NCI-H524 treated with DMSO at 0.1 percent for 48 hours (cell line): ENCODE measurements at places on chromosomes 12 and 14.

DNA sequence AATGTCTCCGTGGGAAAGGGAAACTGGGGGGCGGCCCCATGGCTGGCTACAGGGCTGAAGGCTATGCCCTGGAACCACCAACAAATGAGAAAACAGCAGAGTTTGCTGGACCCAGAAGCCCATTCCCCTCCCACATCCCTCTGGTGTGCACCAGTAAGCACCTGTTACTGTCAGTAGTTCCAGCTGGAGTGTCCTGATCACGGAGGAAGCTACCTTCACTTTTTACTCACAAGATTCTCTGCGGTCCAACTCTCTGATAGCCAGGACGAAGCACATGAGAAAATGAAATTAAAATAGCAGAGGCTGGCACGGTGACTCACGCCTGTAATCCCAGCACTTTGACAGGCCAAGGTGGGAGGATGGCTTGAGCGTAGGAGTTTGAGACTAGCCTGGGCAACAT, 22.7 kb upstream of the MEG3 start:
- DNase-seq: no peak

GRCh38 chr12:46343118-46343852, 29.3 kb downstream of the SLC38A2 start:
- DNase-seq: no peak

DNA sequence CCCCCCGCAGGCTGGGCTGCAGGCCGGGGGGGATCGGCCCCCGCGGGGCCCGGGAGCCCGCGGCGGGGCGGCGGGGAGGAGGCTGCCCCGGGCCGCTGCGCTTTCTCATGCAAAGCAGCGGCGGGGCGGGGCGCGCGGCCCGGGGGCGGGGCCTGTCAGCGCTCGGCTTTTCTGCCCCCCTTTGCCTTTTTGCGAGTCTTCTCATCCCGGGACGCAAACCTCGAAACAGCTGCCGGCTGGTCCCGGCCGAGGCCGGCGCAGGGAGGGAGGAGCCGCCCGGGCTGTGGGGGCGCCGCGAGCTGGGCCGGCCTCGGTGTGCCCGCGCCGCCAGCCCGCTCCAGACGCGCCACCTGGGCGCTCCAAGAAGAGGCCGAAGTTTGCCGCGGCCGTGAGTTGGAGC, at the start of gene FZD10:
Gene FZD10, plus strand, starts transcription at position 198 of the 400 bp plus-strand sequence. CDS start 479 bp downstream, outside the sequence.
- DNase-seq: no peak

DNA sequence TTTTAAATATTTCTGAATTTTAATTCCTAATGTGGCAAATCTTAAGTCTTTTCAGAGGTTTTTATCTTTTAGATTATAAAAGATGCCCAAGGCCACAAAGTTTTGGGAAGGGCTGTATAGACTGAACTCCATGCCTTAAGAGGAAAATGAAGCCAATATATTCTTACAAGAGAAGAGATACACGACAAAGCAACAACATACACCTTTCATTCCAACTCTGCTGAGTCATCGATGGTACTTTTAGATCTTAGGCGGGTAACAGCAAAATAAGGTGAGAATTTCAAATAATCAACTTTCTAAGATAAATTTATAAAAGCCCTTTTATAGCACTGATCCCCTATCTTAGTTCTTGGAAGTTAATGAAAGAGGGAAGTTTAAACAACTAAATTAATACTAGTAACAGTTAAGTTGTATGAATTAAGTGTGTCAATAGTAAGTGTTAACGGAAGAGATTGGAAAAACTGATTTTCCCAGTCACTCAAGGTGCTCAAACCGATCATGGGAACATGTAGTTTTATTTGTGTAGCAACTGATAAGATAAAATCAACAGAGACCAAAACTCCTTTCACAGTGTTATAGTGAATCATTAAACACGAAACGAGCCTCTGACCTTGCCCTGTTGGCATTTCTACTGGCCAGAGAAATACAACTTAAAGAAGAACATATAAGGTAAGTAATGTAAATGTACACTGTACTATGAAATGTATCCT, 18.8 kb upstream of the PIK3C2G start:
- DNase-seq: no peak

GRCh38 chr14:43169722-43170121, 1337.4 kb downstream of the FSCB start:
- DNase-seq: no peak

GRCh38 chr12:79183003-79183402, 318.4 kb downstream of the SYT1 start:
- no peak for DNase-seq

DNA sequence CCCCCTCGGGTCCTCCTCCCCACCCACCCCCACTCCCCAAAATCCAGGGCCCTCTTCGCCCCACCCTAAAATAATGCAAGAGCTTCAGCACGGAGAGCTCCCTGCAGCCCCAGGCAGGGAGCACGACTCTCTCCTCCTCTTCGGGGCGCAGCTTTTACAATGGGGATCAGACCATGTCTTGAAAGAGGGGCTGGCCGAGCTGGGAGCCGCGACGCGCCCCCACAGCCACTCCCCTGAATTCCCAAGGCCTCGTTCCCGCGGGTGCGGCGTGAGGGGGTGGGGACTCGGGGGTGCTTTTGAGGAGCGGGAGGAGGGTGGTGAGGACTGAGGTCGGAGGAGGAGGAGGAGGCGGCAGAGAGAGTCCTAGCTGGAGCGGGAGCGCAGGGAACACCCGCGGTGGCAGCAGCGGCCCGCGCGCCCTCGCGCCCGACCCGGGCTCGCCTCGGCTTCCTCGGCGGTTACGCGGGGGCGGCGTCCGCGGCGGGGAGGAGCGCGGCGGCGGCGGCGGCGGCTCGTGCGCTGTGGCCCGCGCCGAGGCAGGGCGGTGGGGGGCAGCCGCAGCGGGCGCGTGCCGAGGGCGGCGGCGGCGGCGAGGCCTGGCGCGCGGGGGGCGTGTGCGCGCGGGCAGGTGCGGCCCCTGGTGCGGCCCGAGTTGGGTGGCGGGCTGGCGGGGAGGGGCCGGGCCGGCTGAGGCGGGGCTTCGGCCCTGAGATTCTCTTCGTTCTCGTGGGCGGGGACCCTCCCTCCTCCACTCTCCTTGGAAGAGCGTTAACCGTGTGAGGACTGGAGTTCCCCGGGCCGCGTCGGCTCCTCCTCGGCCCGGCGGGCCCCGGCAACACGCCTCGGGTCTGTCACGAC, at the start of gene ANKS1B:
Gene ANKS1B, minus strand, starts transcription at position 666 of the 858 bp plus-strand sequence. CDS start 699 bp downstream, outside the sequence.
- DNase-seq: peak; percentile 26

DNA sequence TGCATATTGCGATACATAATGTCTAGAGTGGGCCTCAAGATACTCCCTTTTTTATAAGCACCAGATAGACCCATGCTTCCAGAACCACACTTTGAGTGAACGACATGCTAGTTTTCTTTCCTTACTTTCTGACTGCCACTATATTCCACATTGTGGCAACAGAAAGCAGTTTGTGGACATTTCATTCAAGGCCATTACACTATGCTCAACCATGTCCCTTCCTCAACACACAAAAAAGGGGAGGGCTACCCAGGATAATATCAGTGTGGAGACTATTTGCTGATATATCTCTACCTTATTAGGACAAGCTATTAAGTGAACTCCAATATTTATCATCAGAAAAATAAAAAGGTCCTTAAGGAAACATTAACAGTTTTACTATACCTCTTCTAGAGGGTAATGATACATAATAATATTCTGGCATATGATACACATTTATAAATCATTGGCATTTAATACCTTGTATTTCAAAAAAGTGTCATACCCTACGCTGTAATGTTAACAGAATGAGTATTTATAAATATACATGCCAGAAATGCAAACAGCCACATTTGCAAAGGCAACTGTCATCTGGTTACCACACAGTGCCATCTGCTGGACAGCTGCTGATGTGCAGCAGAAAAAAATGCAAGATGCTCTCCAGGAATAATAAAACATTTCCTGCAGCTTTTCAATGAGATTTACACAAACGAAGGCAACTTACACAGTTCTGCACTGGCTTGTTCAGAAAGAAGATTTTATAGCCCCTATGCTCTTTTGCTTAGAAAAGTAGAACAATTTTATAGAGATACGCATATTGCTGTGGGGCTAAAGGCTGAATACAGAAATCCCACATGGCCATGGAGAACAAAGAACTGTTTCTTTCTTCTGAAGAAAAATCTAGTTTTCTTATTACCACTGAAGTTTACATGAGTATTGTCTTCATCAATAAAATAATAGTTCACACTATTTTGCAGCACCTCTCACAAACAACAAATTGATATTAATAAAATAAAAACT, 182.2 kb upstream of the GRIP1 start:
- no peak for DNase-seq

DNA sequence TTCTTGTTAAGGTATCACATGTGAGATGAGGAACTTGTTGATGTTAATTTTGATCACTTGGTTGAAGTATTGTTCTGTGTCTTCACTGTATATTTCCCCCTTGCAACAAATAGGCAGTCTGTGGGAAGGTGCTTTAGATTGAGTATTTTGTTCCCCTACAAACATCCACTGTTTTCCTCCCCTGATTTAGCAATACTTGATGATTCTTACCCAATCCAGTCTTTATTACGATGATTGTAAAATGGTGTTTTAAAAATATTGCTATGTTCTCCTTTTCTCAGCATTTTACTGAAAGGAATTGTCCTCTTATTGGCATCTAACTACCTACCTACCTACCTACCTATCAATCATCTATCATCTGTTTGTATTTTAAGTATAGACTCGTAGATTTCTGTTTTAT, 66.3 kb downstream of the ETNK1 start:
- DNase-seq: no peak

DNA sequence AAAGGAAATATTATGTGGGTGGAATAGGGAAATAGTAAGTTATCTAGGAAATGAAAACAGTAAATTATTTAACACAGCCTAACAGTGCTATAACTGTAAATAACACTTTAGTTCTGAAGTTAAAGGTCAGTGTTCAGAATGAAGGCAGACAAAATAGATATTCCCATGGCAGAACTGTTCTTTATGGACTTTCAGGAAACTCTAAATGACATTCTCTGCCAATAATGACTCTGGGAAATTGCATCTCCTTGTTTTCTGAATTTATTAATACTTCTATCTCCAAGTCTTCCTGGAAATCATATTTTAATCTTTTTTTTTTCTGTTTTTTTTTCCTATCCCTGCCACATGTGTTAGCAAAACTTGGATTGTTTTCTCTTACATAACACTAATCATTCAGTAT, 101.4 kb downstream of the PDE3A start:
- DNase-seq: no peak

DNA sequence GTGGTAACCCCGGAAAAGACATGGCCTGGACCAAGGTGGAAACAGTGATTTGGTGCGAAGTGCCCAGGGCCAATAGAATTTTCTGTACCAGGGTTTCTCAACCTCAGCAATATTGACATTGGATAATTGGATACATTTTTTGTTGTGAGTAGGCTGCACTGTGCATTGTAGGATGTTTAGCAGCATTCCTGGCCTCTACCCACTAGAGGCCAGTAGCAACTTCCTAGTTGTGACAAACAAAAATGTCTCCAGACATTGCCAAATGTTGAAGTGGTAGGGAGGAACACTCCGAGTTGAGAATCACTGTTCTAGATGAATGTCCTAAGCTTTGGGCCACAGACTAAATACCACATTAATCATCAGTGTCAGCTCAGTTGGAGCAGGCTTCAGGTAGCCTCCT, 6.2 kb upstream of the CGRRF1 start:
- no peak for DNase-seq

- no peak for DNase-seq
These were observed 45.4 kb downstream of the PPP4R3A start for GRCh38 chr14:91464615-91465205.

DNA sequence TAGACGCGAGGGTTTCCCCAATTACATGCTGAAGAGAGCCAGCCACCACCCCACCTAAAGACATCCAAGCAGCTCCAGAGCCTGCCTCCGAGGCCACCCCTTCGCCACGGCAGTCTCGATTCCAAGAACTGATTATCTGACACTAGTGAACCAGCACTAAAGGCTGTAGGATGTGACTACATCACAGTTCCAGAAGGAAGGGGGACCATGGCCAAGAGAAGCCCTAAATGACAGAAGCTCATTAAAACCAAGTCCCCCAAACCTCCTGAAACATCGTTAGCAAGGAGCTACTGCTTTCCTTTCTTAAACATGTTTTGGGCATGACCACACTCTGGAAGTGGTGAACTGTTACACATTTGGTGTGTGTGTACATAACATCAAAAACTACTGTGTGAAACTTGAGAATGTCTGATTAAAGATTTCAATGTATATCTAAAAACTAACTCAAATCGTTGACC, 88.2 kb downstream of the DUSP16 start:
- DNase-seq: no peak

DNA sequence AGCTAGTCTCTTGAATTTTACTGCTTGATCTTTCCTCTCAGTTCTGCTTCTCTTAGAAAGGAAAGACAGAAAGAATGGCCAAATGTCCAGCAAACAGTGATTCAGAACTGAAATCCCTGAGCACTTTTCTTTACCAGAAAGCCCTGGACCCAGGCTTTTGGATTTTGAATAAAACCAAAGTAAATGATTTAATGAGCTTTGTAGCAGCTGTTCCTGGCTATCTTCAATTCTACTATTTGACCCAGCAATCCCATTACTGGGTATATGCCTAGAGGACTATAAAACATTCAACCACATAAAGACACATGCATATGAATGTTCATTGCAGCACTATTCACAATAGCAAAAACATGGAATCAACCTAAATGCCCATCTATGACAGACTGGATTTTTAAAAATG, 187.2 kb downstream of the PRKD1 start:
- no peak for DNase-seq

DNA sequence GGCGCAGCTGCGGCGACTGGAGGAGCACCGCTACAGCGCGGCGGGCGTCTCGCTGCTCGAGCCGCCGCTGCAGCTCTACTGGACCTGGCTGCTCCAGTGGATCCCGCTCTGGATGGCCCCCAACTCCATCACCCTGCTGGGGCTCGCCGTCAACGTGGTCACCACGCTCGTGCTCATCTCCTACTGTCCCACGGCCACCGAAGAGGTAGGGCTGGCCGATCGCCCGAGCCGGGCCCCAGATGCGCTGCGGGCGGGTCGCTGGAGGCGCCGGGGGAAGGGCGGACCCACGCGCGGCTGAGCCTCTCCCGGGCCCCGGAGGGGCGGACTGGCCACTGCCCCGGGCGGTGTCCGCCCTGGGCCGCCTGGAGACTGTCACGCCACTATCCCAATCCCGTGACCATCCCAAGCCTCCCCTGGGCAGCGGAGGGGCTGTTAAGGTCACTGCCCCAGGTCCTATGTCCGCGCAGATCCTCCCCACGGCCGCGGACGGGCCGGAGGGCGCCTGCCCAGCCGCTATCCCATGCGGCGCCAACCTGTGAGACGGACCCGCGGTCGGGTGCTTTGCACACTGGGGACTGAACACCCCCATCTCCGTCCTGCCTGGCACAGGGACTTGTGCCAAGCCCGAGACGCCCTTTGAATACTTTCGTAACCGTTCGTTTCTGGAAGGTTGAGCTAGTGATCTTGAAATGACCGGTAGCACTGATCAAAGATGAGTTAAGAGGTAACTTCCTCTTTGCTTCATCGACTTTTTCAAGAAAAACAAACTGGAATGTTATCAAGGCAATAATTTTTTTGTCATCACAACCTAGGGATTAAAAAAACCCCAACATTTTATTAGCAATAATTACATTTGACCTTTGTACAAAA, 725 bp downstream of the CHPT1 start:
- DNase-seq: no peak

DNA sequence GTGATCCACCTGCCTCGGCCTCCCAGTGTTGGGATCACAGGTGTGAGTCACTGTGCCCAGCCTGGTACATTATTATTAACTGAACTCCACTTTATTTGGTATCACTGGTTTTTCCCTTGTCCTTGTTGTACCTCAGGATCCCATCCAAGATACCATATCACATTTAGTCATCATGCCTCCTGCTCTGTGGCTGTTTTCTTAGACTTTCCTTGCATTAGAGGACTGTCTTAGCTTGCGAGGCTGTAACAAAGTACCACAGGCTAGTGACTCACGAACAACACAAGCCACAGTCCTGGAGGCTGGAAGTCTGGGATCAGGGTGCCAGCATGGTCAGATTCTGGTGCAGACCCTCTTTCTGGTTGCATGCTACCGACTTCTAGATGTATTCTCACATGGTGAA, 12.2 kb downstream of the KLC1 start:
- DNase-seq: no peak
